Left forelimb (tissue), 1 donor: ENCODE measurements at places on chromosomes 1 and 21.

DNA sequence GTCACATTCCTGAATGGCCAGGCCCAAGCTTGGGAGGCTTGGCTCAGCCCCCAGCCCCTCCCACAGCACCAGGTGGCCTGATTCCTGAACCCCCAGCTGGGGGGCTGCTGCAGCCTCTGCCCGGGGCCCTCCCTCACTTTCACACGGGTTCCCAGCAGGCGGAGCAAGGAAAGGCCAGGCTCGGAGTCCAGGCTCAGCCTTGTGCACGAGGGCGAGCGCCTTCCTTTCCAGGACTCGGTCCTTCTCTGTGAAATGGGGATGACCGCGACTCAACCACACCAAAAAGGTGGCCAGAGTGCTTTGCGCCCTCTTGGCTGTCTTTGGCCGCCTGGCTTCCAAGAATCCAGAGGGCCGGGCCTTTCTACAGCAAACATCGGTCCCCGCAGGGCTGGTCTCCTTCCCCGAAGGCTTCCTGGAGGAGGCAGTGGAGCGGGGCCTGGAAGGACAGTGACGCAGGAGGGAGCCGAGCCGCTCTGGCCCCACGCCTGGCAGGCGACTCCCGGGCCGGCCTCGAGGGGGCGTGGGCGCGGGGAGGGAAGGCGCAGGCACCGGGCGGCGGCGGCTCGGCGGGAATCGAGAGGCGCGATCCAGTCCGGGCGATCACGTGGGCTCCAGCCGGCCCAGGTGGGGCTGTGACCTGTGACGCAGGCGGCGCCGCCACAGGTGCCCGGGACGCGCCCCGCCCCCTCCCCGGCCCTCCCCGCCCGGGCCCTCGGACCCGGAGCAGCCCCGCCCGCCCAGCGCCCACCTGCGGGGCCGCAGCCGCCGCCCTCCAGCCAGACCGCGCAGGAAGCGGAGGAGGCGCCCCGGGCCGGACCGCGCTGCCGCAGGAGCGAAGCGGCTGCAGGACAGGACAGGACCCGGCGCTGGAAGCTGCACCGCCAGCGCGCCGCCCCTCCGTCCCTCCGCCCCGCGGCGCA lies at the start of gene ARHGEF16:
Gene ARHGEF16 (plus strand): TSS at position 775 of the 920 bp plus-strand sequence. CDS start 8,420 bp downstream, outside the sequence.
- DNase-seq, result no peak

DNA sequence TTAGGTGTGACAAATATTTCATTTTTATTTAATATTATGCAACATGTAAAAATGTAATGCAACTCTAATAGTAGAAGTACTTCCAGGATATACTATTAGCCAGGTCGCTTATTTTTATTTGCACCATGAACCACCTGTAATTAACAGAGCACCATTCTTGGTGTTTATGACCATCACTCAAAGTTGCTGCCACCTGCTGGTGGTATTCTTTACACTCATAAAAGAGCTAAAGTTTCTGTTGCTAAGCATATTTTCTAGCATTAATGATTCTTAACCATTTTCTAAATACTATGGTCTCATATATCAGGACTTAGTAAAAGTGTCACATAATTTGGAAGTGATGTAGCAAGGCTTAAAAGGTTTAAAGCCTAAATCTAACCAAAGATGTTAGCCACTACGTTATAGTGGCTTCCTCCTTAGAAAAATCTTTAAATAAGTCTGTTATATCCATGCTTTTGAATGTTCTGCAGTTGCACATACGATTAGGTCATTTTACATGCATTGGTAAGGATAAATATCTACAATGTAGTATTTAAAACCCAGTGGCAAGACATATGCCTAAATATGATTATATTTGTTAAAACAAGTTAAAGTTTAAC lies 244.5 kb downstream of the NEGR1 start:
- DNase-seq, result no peak

DNA sequence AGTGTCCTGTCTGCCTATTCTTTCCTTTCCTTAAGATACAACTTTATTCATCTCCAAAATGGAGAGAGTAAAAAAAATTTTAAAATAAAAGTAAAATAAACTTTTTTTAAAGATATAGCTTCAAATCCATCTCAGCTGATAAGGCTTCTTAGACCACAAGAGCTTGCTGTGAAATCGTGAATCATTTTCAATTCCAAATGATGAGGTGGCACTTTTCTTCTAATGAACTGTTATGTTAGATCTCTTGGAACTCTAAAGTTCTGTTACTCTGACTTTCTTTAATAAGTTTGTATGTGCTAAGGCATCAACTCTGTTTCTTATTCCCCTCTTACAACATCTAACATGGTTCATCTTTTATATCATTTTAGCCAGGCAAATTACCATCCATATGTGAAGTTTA lies 4.5 kb downstream of the SH3GLB1 start:
- no peak for DNase-seq

DNA sequence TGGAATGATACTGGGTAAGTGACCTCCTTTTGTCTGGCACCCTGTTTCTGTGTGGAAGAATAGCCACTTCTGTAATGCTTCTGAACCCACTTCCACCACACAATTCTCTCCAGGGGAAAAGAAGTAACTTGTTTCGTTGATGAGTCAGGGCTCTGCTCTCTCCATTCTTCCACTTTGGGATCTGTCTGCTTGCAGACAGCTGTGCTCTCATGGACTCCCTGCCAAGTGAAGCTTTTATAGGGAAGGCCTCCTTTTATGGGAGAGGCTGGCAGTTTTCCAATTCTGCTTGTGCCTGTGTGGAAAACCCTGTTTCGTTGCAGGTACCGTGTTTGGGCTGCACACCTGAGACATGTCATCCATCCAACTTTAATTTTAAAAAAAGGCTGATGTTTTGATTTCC lies 130.7 kb downstream of the GIPC2 start:
- no peak for DNase-seq

GRCh38 chr21:29418813-29419212 lies 120.1 kb downstream of the BACH1 start:
- no peak for DNase-seq

GRCh38 chr1:227934476-227935313 lies 13.0 kb downstream of the WNT9A start:
- DNase-seq, result no peak

- no peak for DNase-seq
These were observed 17.0 kb downstream of the TFF3 start for GRCh38 chr21:42298237-42298636.

GRCh38 chr1:191992118-191992517 lies 166.1 kb upstream of the RGS18 start:
- no peak for DNase-seq

DNA sequence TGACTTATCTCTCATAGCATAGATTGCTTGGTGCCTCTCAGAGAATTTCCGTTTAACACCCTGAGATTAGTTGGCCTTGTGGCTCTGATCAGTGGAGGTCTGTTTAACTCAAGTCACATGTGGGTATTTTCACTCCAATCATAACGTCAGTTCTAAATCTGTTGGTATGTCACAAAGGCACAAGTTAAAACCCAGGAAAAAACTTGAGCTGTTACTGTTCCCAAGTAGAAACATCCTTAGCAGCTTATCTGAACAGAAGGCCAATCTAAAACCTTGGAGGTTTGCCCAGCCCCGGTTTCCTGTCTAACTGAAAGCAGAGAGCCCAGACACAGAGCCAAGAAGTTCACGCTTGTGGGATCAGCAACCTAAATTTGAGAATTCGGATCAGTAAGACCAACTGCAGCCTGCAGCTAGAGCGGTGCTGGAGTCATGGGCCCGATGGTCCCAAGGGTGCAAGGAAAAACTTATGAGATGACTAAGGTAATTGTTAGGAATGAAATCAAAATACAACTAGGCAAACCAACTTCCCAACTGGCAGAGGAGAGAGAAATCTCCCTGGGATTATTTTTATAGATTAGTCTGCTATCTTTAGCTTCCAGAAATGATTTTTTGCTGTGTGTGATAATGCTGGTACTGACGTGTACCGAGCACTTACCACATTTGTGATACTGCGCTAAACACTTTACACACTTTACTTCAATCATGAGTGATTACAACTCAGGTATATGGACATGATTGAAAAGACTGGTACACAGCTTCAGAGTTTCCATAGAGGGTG lies 90.2 kb upstream of the C1orf21 start:
- DNase-seq, result peak; percentile 78

DNA sequence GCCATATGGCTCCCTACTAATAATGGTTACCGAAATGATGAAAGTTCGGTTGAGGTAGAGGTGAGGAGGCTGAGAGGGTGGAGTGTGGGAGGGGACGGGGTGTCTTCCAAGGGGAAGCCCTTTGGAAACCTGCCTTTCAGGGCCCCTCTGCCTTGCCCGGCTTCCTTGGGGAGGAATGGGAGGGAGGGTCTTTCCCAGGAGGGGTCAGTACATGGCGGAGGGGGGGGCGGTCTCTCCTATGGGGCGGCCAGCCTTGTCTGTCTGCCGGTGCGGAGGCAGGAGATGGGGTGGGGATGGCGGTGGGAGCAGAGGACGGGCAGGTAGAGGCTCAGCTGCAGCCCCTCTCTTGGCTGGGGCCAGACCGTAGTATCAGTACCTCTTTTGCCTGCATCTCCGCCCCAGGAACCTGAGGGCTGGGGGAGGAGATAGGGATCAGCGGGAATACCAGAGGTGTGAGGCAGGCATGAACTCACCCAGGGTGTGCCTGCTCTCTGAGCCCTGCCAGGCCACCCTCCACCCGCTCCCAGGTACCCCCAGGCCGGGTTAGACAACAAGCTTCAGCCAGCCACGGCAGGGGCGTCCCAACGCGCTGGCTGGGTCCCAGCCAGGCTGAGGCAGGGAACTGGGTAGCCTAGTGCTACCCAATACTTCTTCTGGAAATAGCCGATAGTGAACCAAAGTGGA lies 79.4 kb upstream of the POU3F1 start:
- no peak for DNase-seq

DNA sequence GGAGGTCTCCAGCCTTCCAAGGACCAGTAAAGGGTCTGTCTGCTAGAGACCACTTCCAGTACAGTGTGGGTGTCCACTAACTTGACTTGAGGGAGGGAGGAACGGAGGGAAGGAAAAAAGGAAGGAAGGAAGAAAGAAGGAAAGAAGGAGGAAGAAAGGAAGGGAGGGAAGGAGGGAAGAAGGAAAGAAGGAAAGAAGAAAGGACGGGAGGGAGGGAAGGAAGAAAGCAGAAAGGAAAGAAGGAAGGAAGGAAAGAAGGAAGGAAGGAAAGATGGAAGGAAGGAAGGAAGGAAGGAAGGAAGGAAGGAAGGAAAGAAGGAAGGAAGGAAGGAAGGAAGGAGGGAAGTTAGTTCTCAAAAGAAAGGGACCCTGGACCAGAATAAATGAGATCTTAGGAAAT lies 26.8 kb upstream of the HSD3B1 start:
- DNase-seq, result no peak

GRCh38 chr1:91564888-91565701 lies 64.4 kb downstream of the CDC7 start:
- no peak for DNase-seq

DNA sequence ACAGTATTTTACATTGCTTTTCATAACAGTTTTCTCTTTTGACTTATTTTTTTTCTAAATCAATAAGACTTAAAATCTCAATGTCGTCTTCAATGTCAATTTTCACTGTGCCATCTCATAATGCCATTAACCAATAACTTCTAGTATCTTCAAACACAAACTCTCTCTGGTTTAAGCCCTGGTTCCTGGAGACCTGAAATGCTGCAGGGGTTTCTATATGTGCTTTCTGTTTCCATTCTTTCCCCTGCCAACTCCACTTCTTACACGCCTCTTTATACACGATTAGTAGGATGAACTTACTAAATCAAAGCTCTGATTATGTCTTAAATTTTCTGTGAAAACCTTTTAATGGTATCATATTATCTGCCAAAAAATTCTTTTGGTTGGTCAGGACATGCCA lies 191.4 kb downstream of the AMY1C start:
- DNase-seq, result no peak

DNA sequence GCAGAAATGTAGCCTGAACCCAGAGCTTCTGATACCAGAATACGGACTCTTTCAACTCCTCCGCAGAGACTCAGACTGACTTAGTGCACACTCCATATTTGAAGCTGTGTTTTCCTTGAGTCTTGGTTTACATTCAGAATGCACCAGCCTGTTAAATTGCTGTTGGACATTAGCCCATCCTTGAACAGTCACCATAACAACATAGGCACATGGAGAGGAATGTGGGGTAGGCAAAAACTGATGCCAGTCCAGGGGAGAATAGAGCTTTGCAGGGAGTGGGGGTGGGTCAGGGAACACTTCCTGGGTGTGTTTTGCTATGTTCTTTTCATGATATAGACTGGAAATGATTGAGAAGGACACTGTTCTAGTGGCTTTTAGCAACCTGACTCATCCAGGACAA lies 76.3 kb upstream of the CACNA1E start:
- no peak for DNase-seq

GRCh38 chr1:71399594-71399993 lies 318.8 kb upstream of the ZRANB2 start:
- DNase-seq, result no peak

GRCh38 chr1:66317248-66317515 lies 216.8 kb upstream of the SGIP1 start:
- no peak for DNase-seq

- DNase-seq, result no peak
These were observed 31.7 kb upstream of the GADD45A start for GRCh38 chr1:67653304-67653703.

DNA sequence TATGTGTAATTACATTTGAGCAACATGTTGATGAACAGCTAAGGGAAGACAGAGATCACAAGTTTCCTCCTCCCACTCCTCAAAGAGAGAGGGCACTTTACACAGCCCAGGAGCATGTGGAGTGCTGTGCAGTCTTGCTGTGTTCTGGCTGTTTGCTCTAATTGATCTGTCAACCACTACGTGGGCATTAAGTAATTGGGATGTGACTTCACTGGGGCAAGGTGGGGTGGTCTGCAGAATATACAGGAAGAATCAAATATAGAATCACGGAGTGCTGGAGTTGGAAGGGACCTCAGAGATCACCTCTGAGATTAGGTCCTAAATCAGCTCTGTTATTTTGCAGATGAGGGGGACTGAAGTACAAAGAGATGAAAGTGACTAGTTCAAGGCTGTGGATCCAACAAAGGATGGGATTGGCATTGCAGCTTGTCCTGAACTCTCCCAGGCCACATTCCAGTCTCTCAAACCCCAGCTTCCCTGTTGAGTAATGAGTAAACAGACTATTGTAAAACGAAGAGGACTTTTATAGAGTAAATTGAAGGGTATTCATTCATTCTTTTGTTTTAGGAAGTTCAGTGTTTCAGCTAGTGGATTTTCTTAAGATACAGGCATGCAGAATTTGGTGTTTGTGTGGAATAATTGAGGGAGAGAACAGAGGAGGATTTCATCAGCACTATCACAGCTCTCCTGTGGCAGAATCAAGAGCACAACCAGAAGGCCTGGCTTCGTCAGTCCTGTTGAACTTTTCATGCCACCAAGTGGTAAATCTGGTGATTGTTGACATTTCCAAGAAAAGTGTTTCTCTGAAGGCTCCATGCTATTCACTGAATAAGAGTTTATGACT lies 22.4 kb downstream of the NOS1AP start:
- no peak for DNase-seq

- peak; percentile 88 for DNase-seq
These were observed at the start of gene NUAK2 for GRCh38 chr1:205321162-205321958. TSS of gene NUAK2 (minus strand) at chr1:205321745. CDS start at chr1:205321628, 117 bp downstream.

- DNase-seq, result no peak
These were observed 22.0 kb downstream of the CNST start for GRCh38 chr1:246588159-246588721.

- DNase-seq, result no peak
These were observed 4.2 kb upstream of the PADI2 start for GRCh38 chr1:17123196-17124045.

- no peak for DNase-seq
These were observed 354.6 kb upstream of the ADGRL2 start for GRCh38 chr1:81446000-81446669.
